ENCODE measurements at places on chromosomes 1 and 21.

- DNase-seq: no peak
These were observed 10.3 kb upstream of the AGTRAP start for GRCh38 chr1:11725616-11726015.

DNA sequence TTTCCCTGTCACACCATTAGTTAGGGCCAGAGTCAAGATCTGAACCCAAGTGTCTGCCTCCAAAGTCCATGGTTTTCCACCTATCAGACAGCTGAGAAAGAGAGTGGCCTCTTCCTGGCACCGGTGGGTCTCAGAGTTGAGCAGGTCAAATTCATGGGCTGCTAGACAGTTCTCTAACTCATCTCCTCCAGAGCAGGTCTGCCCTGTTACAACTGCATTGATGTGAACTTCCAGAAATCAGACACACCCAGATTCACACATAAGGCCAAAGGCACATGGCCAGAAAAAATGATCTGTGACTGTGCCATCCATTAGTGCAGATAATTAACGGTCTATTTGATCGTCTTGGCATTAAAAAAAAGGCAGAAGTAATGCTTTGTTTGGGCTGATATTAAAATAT lies 17.5 kb downstream of the SMIM12 start:
- no peak for DNase-seq

- DNase-seq: no peak
These were observed 65.8 kb upstream of the ATF3 start for GRCh38 chr1:212542761-212543187.

DNA sequence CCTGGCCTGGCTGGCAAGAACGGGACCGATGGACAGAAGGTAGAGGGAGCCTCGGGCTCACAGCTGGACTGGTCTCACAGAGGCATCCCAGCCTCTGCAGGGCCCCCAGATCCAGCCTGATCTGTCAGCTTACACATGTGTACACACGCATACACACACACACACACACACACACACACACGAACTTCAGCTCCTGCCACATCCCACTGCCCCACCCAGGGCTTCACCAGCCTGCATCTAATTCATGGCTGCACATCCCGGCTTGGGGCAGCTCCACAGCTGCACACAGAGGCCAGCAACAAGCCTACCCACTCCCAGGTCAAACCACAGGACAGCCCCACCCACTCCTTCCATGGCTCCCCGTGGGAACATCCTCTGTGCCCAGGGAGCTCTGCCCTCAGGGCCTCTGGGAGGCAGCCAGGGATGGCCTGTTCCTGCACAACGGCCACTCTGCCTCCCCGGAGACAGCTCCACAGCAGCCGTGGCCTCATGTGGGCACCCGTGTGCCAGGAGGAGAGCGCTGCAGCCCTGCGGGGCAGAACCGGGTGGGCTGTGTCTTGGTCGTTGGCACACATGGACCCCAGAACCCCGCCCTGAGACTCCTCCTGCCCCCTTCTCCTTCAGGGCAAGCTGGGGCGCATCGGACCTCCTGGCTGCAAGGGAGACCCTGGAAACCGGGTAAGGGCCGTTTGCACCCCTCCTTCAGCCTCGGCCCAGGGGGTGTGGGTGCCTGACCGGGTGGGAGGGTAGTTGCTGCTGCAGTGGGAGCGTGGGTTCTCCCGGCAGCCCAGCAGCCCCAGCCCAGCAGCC lies 19.1 kb downstream of the COL6A2 start:
- peak; percentile 34 for DNase-seq

DNA sequence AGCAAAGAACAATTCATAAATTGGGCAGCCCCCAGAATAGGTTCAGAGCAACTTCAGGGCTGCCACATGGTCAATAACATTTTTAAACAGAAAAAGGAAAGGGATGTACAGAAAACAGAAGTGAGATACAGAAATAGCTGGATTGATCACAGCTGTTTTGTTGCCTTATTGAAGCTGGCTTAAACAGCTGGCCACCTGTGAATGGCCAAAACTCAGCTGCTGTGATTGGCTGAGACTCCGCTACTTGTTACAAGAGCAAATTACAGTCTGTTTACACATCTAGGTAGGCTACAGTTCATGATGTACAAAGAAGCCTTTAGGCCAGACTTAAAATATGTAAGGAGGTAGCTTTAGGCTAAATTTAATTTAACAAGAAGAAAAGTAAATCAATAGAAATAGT lies 11.6 kb upstream of the IFNAR1 start:
- no peak for DNase-seq

GRCh38 chr1:245748646-245749045 lies 593.9 kb downstream of the KIF26B start:
- no peak for DNase-seq

DNA sequence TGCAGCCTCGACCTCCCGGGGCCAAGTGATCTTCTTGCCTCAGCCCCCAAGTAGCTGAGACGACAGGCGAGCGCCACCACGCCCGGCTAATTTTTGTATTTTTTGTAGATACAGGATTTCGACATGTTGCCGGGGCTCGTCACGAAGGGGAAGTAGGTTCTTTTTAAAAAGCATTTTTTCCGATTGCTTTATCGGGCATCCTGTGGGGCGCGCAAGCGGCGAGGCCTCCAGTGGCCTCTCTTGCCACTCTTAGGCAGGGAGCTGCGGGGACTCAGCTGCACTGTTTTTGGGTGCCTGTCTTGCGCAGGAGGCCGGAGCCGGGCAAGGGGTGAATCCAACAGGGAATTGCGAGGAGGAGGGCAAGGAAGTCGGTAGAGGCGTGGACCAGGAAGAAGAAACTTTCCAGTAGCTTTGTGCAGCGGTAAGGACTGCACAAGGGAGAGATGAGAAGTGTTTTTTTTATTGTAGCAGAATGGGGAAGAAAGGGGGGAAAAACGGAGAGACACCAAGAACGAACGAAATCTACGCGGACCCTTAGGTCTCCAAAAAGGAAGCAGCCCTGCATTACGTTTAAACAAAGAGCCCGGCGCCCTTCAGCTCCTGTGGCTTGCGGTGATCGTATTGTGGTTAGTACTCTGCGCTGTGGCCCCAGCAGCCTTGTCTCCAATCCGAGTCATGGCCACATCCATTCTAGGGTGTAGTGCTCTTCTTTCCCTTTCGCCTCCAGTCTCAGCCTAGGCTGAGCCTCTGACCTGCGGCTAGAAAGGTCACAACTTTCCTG lies 164.8 kb downstream of the PPIAL4G start:
- DNase-seq: no peak

DNA sequence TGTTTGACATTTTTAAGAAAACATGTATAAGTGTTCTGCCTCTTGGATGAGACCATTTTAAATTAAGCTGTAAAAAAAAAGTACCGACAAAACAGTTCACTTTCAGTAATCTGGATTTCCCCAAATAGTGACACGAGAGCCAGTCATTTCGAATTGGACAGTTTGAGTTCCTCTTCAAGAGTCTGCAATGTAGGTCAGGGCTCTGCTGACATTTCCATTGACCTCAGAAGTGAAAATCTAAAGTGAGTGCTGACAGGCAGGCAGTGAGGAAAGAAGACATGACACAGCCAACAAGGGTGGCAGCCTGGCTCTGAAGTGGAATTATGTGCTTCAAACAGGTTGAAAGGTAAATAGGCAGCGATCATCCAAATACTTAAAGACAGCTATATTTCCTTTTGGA lies at the start of gene IL23R:
TSS of gene IL23R (plus strand) at position 259 of the 400 bp plus-strand sequence. CDS start 1,667 bp downstream, outside the sequence.
- DNase-seq: no peak

DNA sequence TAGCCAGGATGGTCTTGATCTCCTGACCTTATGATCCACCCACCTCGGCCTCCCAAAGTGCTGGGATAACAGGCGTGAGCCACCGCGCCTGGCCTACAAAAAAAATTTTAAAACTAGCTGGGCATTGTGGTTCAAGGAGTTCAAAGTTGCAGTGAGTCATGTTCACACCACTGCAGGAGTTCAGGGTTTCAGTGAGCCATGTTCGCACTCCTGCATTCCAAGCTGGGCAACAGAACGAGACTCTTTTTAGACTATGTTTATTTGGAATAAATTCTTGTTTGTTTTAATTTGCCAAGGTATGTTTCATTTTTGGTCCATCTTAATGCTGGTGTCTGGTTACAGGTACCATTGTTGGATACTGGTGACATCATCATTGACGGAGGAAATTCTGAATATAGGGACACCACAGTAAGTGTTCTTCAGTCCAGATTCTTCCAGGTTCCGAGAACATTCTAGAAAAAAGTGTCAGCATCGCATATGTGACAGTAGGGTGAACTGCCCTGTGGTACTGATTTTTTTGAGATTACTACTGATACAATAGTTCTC lies 3.9 kb downstream of the PGD start:
- peak; percentile 59 for DNase-seq

DNA sequence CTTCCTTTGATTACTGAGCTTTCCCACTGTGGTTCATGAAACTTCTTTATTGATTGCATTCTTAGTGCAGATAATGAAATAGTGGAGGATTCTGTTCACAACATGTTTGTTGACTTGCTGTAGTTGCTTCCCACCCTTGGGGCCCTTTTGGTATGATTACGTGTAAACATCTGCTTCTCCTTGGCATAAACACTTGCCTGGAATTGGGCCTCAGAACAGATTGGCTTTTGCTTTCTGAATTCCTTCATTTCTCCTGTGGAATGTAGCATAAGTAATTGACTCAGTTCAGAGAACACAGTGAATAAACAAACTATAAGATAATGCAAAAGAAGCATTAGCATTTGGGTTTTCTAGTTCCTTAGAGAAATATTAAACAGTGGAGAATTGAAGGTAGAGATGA lies 59.5 kb upstream of the LAMC2 start:
- DNase-seq: peak; percentile 80

DNA sequence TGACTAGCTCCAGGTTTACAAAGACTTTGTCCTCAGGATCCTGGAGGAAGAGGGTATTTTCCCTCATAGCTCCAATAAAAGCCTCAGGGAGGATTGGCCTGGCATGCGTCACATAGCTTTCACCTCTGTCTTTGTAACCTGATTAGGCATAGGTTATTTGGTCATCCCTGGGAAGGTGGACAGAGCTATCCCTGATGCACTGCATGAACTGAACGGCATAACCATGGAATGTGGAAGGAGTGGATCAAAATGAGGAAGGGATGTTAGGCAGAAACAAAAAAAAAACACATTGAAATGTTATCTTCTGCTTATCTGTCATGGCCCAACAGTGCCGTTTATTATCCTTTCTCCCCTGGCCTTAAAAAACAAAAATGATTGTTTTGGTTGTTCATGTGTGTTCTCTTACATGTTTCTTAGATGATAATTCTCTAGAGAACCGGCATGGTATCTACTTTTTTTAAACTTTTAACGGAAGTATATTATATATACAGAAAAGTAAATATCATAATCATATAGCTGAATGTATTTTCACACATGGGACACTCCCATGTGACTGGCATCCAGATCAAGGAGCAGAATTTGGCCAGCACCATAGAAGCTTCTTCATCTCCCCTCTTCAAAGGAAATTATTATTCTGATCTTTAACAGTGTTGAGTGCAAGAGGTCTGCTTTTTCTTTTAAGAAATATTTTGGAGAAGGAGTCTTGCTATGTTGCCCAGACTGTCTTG lies 85.3 kb downstream of the RPS6KC1 start:
- DNase-seq: no peak

DNA sequence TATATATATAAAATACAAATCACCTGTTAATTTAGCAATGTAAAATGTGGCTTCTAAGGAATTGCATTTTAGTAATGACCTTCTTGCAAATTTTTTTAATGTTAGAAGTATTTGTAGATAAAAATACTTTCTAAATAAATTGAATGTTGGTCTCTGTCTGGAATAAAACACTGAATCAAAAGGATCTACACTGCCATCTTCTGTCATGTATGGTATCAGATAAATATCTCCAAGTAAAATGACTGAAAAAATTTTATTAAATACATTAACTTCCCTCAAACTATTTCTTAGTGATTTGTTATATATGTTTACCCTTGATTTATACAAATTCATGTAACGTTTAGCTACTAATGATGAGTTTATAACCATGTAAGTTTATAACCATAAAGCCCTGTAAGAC lies 2029.3 kb downstream of the MRPL39 start:
- DNase-seq: no peak

DNA sequence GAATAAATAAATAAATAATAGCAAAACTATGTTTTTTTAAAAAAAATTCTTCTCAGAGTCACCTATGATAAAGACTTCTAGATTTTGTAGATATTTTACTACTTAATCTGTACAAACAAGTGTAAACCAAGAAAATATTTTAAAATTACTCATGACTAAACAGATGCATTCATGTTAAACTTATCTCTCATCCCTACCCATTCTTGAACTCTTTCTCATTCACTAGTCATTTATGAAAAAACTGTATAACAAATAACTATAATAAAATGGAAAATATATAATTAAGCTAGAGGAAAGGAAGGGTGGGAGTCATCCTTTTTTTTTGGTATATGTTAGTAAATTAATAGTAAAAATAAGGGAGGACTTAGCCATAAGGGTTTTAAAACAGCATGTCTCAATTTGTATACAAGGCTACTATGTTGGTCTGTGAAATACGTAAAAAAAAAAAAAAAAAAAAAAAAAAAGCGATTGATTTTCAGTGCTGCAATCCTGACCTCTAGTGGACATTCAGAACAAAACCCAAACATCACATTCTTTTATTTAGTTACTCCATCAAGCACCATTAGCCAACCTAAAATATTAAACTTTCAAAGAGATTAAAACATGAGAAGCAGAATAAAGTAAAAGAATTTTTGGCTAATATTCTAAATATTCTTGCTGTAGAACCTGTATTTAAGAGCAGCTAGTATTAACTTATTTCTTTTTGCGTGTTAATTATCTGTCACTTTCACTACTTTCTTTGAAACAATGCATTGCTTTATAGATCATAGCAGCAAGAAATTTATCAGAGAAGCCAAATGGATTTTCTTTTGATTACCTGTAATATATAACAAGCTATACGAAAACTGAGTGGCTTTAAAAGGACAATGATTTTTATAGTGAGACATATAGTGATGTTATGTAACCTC lies 255.8 kb upstream of the CACYBP start:
- peak; percentile 67 for DNase-seq

DNA sequence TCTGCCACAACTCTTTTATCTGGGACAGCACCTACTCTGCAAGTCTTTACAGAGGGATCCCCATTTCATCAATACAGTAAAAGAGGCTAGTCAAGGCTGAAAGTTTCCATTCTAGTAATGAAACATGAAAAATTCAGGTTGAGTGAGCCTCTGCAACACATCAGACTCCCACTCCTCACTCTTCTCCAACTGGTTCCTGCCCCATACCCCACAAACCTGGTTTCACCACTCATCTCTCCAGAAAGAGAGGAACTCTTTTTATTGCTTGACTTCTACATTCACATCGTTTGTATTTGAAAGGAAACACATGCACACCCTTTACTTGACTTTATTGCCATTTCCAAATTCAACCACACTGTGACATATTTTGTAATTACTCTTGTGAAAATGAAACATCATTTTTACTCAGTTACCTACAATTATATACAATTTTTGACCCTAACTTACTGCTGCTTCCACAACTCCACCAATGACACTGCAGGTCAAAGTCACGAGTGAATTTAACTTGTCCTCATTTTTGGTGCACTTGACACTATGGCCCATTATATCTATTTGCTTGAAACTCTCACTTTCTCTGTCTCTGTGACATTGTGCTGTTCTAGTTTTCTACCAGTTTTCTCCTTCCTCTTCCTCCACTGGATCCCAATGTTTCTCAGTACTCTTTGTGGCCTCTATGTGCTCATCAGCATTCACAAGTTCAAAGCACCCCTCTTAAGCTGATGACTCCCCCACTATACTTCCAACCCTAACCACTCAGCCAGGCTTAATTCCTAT lies 8.0 kb downstream of the STX6 start:
- DNase-seq: no peak

Data from mesenchymal stem cell (in vitro differentiated cells and primary cell).